ENCODE measurements at places on chromosomes 16 and 17. TPM values are rescaled to one million over a fixed set of nuclear protein-coding genes. Genes with fewer than 3 reads are reported as not detected.

DNA sequence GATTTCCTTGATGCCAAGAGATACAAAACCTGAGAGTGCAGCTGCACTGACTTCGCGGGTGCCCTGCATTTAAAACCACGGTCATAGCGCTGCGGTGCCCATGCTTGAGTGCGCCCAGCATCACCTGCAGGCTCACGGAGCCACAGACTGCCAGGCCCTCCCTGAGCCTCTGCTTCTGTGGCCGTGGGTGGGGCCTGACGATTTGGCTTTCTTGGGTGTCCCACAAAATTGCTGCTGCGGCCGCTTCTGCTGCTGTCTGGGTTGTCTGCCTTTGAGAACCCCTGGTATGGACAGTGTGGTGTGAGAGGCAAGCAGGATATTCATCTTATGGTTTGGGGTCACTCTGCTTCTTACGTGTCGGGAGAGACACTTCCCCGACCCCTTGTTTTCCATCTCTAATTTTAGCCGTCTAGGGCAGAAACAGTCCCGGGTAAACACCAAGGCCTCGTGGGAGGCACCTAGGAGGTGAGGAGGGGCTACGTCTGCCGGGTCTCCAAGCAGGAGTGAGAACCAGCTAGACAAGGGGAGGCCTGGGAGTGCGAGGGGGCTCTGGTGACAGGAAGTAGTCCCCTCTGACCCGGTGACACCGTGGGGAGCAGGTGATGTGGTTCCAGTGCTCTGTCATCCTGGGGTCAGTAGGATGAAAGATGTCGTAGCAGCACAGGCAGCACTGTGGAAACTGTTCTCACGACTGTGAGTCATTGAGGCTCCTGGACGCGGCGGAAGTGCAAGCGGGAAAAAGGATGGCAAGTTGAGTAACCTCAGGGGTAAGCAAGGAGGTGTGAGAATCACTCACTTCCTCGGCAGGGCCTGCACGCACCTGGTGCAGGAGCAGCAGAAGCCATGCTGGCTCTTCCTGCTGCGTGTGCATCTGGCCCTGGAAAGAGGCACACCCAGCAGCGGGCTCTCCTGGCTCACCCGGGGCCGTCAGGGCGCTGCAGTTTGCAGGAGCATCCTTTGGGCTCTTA, 176.3 kb downstream of the RPTOR start:
- H3K27me3 ChIP-seq = no peaks in the 10 kb centered on the region
- no peaks in the 10 kb centered on the region for H3K36me3 ChIP-seq
- no peak overlapping the region for H3K27ac ChIP-seq

GRCh38 chr17:41547921-41548843, 20.1 kb upstream of the KRT19 start:
- peak; percentile 93 for DNase-seq
- no peaks in the 10 kb centered on the region for H3K27me3 ChIP-seq
- H3K4me1 ChIP-seq = no peaks in the 10 kb centered on the region
- H3K36me3 ChIP-seq = no peaks in the 10 kb centered on the region
- no peak overlapping the region for H3K4me3 ChIP-seq
- H3K27ac ChIP-seq = peak overlapping the region; percentile 85

- no peaks in the 10 kb centered on the region for H3K4me1 ChIP-seq
- H3K36me3 ChIP-seq = no peaks in the 10 kb centered on the region
- no peak for DNase-seq
- peak overlapping the region; percentile 38 for H3K27ac ChIP-seq
Measured at GRCh38 chr17:696369-696768, 18.3 kb downstream of the VPS53 start.

- DNase-seq = peak; percentile 6
- H3K36me3 ChIP-seq = no peaks in the 10 kb centered on the region
- H3K27ac ChIP-seq = no peak overlapping the region
- no peaks in the 10 kb centered on the region for H3K27me3 ChIP-seq
- no peak overlapping the region for H3K4me3 ChIP-seq
Measured at GRCh38 chr17:249236-249993, 68.0 kb upstream of the DOC2B start.

DNA sequence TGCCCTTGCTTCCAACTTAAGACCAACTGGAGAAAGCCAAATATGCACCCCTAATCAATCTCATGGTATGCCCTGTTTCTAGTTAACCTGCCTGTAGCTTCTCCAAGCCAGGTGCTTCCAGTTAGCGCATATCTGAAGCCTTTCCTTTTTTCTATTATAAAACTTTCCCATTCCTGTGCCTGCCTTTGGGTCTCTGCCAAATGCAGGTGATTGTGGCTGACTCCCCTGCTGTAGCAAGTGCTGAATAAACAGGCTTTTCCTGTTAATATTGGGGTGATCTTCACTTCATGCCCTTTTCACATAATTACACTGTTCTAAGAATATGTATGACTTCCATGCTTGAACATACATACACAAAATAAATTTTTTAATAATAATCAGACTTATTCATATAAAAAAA, 207.4 kb downstream of the TANC2 start:
- H3K4me3 ChIP-seq = no peak overlapping the region
- DNase-seq = no peak
- H3K4me1 ChIP-seq = no peaks in the 10 kb centered on the region

DNA sequence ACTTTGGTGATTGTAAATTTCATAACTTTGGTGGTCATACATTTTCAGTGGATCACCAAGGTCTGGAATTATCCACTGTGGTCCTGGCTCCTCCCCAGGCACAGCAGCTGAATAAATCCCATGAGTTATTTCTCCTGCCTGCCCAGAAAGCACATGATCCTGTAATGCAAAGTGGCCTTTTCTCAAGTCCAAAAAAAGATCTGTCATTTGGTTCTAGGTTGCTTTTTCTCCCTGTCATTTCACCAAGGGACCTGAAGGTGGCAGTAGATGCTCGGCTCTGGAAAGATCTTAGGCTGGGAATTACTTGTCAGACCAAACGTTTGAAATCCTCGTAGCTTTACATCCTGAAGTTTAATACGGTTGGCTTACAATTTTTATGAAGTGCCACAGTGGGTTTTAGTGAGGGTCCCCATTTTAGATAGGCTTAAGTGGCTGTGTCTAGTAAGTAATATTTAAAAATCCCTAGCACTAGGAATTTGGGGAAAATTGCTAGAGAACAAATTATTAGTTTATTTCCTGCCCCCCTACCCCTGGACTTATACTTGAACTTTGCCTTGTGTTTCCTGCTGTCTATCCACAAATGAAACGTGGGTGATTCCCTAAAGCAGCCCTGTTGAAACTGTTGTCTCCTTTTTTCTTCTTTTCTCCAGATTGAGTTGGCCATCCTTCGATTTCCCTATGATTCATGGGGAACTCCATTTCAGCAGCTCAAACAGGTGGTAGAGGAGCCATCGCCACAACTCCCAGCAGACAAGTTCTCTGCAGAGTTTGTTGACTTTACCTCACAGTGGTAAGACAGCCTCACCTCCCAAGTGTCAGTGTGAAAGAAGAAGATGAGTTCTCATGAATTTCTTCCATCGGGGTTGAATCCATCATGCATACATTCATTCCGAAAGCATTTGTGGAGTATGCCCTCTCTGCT, 111.7 kb downstream of the MAP2K6 start:
- no peaks in the 10 kb centered on the region for H3K36me3 ChIP-seq
- H3K4me3 ChIP-seq = no peak overlapping the region
- H3K4me1 ChIP-seq = no peaks in the 10 kb centered on the region
- no peaks in the 10 kb centered on the region for H3K27me3 ChIP-seq
- DNase-seq = peak; percentile 22
- H3K27ac ChIP-seq = no peak overlapping the region

DNA sequence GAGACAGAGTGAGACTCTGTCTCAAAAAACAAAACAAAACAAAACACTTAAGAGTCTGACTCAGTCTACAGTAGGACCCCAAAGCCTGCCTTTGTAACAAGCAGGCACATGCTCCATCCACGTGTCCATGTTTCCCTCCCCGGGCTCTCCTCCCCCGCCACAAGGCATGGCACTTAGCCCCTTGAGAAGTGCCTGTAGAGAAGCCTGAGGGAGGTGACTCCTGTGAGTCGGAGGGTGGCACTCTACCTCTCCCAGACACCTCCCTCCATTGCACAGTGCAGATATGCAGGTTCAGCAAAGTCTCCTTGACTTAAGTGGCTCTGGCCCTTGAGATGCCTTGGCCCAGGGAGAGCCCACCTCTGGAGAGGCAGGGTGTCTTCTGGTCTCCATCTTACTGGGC, 6.8 kb downstream of the FHOD1 start:
- H3K27ac ChIP-seq = peak overlapping the region; percentile 45
- no peaks in the 10 kb centered on the region for H3K4me1 ChIP-seq
- H3K4me3 ChIP-seq = no peak overlapping the region
- no peaks in the 10 kb centered on the region for H3K27me3 ChIP-seq
- no peak for DNase-seq
- H3K36me3 ChIP-seq = no peaks in the 10 kb centered on the region

DNA sequence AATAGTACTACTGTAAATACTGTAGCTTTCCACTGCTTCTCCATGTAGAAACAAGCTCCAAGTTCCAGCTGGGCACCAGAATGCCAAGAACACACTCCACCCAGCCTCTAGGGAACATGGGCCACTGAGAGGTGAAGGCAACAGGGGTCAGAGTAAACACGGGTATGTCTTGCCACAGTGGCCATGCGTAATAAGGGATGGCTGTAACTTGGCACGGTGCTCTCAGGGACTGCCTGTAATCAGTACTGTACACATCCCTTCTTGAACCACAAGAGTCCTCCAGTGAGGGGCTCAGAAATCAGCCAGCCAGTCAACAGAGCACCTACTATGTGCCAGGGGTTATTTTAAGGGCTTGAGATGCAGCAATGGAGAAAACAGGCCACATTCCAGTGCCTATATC, 10.8 kb downstream of the LRRC59 start:
- no peak for DNase-seq
- H3K4me3 ChIP-seq = no peak overlapping the region
- no peak overlapping the region for H3K27ac ChIP-seq
- H3K36me3 ChIP-seq = no peaks in the 10 kb centered on the region

OMG gene
- not detected for total RNA-seq

Measured in uterus (tissue), 4 donors.